NCI-H2227 treated with DMSO at 0.1 percent for 48 hours (cell line): ENCODE measurements at places on chromosomes 11 and 22.

- DNase-seq, result no peak
These were observed 378.7 kb downstream of the NTM start for GRCh38 chr11:131749101-131749500.

GRCh38 chr22:21651521-21652009 is 9.5 kb downstream of the SDF2L1 start:
- peak; percentile 69 for DNase-seq

- no peak for DNase-seq
These were observed 5.0 kb downstream of the ZP1 start for GRCh38 chr11:60872124-60872960.

DNA sequence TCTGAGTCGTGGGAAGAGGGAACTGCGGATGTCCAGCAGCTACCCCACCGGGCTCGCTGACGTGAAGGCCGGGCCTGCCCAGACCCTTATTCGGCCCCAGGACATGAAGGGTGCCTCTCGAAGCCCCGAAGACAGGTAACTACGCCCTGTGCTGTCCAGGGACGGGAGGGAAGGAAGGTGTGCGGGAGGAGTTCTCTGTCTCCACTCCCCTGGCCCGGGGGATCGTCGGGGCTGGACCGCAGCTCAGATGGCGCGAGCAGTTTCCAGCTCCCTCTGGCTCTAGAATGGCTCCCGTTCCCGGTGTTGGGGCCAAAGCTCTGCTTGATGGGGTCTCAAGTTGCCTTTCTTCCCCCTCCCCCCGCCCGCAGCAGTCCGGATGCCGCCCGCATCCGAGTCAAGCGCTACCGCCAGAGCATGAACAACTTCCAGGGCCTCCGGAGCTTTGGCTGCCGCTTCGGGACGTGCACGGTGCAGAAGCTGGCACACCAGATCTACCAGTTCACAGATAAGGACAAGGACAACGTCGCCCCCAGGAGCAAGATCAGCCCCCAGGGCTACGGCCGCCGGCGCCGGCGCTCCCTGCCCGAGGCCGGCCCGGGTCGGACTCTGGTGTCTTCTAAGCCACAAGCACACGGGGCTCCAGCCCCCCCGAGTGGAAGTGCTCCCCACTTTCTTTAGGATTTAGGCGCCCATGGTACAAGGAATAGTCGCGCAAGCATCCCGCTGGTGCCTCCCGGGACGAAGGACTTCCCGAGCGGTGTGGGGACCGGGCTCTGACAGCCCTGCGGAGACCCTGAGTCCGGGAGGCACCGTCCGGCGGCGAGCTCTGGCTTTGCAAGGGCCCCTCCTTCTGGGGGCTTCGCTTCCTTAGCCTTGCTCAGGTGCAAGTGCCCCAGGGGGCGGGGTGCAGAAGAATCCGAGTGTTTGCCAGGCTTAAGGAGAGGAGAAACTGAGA is 1.4 kb downstream of the ADM start:
- DNase-seq, result no peak
